ENCODE measurements at places on chromosomes 2 and 18. TPM values are rescaled to one million over a fixed set of nuclear protein-coding genes. Genes with fewer than 3 reads are reported as not detected.

DNA sequence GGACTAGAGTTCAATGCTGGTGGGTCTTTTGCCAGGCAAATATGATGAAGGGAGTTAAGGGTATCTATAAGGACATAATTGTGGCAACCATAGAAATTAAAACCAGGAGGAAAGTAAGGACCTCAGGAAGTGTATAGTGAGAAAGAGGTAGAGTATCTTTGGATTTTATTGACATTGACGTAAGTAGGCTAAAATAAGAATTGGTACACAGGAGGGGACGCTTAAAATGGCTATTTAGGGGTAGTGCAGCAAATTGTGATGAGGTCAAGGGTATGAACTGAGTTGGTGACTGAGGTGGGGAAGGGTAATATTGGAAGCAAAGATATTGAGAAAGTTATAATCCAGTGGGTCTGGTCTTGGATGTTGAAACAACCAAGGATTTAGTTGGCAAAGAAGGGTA is 42.7 kb downstream of the MARCHF7 start:
- no peak for DNase-seq

- DNase-seq: no peak
Observed at GRCh38 chr2:172701250-172701649, 34.4 kb upstream of the RAPGEF4 start.

DNA sequence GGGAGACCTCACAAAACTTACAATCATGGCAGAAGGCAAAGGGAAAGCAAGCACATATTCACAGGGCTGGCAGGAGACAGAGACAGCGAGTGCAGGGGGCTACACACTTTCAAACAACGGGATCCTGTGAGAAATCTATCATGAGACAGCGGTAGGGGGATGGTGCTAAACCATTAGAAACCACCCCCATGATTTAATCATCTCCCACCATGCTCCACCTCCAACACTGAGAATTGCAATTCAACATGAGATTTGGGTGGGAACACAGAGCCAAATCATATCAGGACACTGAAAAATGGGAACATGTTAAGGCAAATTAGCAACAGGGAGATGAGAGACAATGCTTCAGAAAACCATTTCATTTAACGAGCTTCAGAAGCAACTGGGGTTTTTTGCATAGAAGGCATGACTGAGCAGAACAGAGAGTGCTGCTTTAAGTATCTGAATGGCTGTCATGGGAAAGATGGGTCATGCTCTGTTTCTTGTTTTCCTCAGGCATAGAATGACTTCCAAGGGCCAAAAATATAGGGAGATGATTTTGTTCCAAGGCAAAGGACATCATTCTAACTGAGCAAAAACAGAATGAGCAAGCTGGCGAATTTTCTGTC is 100.8 kb upstream of the MAP2 start:
- no peak for DNase-seq

DNA sequence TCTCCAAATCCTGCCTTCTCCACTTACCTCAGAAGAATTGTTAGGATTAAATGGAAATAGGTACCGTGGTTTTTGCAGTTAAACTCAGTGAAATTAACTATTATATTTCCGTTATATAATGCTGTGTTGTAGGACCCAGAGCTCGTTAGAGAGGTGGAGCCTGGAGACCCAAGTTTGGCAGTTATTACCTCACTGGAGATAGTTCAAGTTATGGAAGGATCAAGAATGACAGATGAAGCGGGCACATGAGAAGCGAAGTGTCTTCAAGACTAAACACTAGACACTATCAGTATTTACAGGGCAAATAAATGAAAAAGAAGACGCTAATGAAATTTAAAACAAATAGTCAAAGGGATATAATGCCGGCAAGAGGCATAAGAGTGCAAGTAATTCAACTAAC is 866 bp downstream of the CWC22 start:
- DNase-seq: no peak

- no peak for DNase-seq
Observed at GRCh38 chr2:45968946-45969584, 317.6 kb downstream of the PRKCE start.

TMEM247 gene
- not detected for total RNA-seq

Measured in tongue (tissue), 3 donors.